ENCODE measurements at places on chromosomes 1 and 21.

GRCh38 chr1:46802901-46803574 is 4.2 kb downstream of the CYP4B1 start:
- DNase-seq: no peak

DNA sequence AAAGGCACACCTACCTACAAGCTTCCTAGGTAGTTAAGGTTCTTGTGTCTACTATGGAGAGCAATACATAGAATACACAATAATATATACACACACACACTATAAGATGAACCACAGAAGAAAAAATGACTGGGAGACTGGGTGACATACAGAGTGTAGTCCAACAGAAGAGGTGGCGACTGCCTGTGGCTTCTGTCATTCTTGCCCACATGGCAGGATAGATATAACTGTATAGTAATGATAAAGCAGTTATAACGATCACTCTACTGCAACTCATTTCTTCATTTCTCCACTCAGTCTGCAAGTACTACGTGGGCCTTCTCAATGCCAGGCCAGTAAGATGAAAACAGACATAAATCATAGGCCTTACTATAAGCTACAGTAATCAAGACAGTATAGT is 113.8 kb upstream of the EDN2 start:
- no peak for DNase-seq

DNA sequence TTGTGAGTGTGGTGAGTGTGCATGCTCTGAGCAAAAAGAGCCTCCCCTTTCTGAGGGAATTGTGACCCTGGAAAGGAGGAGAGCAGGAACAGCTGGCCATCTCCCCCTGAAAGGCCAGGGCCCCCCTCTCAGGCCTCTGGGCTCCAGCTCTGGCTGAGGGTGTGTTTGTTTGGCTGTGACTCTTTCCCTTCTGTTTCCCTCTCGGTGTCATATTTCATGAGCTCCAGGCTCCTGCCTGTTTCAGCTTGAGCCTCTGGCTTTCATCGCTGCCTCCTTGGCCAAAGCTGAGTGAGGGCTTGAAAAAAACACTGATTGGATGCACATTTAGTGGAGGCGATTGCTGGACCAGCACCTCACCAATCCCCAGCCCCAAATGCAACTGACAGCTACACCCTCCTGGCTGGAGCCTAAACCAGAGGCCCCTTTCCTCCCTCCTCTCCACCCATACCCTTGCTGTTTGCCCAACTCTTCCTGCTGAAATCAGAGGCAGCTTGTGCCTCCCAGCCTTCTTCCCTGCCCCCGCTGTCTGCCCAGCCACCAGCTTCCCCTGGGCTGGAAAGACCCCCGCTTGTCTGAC is 64.1 kb downstream of the DDR2 start:
- no peak for DNase-seq

DNA sequence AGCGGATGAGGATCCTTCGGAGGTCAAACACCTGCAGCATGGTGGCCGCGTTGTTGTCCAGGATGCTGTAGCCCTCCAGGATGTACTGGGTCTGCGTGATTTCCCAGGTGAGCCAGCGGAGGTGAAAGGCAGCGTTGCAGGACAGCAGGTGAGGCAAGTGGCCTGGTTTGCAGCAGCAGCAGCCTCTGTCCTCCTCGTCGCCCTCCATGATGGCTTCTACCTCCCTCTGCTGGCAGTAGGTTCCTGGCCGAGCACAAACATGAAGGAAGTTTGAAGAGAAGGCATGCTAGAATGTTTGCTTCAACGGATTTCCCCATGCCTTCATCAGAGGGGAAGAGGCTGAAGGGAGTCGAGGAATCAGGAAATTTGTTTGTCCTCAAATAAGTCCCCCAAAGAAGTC is 74.7 kb downstream of the NTPCR start:
- DNase-seq: no peak
